ENCODE measurements at places on chromosomes 7 and 10.

- no peak for DNase-seq
These were observed 134.8 kb downstream of the PHTF2 start for GRCh38 chr7:77933394-77933793.

- DNase-seq = no peak
These were observed 4.1 kb upstream of the RASSF4 start for GRCh38 chr10:44955413-44956070.

DNA sequence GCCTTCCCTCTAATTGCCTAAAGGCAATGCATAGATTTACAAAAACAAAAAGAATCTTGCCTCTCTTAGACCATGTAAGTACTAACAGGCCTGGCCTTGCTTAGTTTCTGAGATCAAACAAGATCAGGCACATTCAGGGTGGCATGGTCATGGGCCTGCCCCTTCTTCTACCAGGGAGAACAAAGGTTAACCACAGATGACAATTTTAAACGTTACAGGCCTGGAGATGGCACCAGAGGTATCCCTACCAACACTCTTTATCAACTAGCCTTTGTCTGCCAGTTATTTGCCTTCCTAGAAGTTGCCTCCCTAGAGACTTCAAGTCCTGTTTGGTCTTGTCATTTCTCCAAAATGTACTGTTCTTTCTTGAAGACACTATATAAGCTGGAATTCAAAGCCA lies 252.6 kb downstream of the DOCK4 start:
- peak; percentile 10 for DNase-seq

GRCh38 chr7:34207810-34208209 lies 302.5 kb downstream of the BMPER start:
- DNase-seq = no peak

DNA sequence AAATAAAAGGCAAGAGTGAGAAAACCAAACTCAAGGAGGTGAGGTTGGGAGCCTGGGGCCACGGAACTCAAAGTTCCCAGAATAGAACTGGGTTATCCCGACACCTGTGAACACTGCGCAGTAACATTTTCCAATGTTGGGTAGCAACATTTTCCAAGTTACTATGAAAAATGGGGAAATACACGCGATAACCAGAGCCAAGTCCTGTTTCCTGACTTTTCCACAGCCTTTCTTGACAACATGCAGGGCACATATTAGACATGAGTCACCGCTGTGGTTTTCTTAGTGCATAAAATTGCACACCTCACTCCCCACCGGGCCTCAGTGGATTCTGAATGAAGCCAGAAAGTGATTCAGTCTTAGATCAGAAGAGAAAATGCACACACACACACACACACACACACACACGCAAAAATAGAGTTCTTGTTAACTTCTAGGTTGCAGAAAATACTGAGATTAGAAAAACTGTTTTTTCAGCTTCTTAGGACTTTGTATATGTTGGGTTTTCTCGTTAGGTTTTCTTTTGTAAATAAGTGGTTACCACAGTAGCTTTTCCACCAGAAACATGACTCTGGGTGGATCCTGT lies 70.0 kb downstream of the CAMK1D start:
- peak; percentile 15 for DNase-seq

DNA sequence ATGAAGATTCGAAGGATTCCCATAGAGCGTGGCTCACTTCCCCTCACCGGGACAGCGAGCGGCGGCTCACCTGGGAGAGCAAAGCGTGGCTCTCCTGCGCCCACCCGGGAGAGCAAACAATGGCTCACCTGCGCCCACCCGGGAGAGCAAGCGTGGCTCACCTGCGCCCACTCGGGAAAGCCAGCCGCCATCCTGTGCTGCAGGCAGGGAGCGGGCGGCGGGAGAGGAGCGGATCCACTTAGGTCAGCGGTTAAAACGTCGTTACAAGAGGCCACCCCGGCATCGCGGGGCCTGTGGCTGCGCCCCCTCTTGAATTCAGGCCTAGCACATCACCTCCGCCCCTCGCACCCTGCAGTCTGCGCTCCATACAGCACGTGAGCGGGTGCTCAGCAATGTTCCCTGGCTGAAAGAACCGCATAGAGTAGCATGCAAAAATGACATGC lies 461 bp upstream of the FIGNL1 start:
- DNase-seq = peak; percentile 31

DNA sequence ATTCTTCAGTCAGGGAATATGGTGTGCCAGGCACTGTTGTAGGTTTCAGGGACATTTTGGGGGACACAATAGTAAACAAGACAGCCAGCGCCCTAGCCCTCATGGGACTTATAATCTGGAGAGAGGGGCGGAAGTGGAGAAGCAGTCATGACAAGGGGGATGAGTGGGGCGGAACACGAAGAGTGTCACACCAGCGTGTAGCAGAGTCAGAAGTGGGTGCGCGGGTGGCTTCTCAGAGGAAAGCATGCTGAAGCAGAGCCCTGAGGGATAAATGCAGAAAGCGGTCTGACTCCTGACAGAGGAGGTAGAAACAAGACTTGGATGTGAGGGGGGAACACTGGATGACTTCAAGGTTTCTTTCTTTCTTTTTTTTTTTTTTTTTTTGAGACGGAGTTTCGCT lies 160.3 kb upstream of the LYZL2 start:
- DNase-seq = no peak

DNA sequence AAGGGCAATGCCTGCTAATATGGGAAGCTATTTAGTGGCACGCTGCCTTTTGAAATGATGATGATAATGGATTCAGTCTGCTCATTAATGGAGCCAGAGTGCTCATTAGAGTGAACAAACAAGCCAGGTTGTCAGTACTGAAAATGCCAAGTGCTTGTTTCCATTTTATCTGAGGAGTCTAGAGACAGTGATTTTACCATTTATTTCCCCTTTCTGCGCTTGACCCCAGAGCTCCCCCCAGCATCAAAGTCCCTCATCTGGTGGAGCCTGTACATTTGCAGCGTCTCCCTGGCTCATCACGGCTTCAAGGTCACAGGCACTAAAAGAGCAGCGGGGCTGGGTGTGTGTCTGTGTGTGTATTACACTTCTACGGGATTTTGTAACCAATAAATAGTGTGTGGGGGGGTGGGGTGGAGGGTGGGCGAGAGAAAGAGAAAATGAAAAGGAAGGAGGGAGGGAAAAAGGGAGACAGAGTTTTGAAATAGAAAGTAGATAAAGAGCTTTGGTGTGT lies 553.8 kb downstream of the TFEC start:
- no peak for DNase-seq

- DNase-seq = no peak
These were observed 252.1 kb upstream of the TAC1 start for GRCh38 chr7:97479740-97480290.

- DNase-seq = peak; percentile 28
These were observed 46.8 kb downstream of the TBXAS1 start for GRCh38 chr7:139875821-139876241.

DNA sequence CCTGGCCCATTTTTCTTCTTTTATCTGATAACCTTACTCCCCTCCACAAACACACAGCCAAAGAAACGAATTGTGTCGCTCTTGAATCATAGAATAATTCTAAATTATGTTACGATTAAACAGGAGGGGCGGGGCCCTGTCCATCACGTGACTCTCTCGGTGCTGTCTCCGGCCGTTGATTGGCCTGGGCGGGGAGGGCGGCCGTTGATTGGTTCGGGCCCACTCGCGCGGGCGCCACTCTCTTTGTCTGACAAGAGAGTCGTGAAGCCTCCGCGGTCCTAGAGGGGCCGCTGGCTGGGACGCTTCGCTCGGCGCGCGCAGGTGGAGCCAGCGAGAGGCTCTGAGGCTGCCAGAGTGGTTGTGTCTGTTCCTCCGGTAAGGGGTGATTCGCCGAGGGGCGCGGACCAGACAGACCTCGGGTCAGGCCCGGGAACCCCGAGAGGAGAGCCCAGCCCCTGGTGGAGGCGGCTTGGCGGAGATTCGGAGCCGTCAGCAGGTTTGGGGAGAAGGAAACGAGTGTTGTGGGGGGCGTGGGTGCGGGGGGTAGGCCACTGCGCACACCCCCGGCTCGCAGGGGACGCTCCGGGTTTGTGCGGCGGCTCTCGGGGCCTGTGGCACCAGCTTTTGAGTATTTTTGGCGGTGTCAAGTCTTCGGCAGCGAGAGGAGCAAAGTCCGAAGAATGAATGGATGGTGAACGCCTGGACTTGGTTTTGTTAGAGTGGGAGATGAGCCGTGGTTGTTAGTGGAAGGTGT lies at the start of gene ZNF789:
ZNF789 (plus strand) TSS at position 330 of the 754 bp plus-strand sequence. CDS start 3,567 bp downstream, outside the sequence.
- DNase-seq = peak; percentile 98

DNA sequence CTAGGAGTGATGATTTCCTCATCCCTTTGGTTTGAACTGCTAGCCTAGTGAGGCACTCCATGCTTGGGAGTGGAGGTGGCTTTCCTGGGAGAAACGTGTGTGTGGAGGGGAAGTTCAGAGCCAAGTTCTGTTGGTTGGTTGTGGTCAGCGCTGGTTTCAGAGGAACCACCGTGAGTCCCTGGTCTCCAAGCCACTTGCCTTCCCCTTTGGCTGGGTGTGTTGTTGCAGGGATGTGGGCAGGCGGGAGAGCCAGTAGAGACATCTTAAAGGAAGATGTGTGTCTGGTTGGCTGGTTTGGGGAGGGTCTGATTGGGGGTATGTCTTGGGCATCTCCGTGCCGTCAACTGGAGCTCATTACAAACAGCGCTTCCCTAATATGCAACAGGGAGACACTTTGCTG lies 130.8 kb upstream of the TCF7L2 start:
- no peak for DNase-seq

GRCh38 chr7:130904031-130904757 lies 170.2 kb upstream of the KLF14 start:
- no peak for DNase-seq

DNA sequence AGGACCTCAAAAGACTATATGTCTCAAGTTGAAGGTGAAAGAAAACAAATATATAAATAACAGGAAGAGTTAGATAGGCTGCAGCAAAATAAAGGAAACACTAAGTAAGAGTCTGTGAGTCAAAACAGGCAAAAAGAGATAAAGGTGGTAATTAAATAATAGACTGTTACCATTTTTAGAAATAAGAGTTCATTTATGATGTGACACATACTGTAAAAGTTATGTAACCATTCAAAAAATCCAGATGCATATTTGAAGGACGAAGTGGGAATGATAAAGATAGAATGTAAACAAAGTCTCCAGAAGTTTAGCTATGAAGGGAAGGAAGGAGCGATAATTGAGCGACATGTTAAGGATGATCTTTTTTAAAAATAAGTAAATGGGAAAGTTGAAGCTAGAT lies 50.5 kb downstream of the HECTD2 start:
- DNase-seq = no peak

- DNase-seq = no peak
These were observed 70.5 kb downstream of the ITGB1 start for GRCh38 chr10:32887481-32887880.

DNA sequence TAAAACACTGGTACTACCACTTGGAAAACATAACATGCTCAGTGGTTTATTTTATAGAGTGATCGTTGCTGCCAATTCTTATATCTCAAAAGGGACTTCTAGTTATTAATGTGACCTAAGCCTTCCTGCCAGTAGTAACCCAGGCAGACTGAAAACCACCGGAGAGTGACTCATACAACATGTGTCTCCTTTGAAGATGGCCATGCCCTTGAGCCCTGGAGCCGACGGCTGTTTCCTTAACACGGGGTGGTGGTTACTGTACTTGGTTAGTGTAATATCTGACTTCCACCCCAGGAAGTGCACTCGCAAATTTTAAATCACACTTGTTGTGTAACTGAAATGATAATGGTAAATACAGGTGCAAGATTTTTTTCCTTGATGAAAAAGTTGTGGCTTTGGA lies 30.5 kb downstream of the JAKMIP3 start:
- DNase-seq = no peak

- no peak for DNase-seq
These were observed 2.6 kb upstream of the NPSR1 start for GRCh38 chr7:34655384-34655783.

- DNase-seq = no peak
These were observed 88.9 kb upstream of the ODAD2 start for GRCh38 chr10:28087661-28088351.

DNA sequence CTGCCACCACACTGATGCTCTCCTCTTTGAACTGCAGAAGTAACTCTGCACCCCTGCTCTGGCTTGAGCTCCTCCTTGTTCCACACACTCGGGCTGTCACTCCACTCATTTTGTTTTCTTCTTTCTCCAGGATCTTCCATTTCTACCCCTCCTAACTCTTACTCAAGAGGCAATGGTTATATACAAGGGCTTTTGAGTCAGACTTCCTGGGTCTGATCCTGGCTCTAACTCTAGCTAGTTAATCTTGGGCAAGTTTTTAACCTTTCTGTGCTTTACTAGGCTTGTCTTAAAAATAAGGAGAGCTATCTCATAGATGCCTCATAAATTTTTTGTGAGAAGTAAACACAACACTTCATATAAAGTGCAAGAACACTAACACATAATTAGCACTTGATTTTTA lies 45.3 kb upstream of the GNAI1 start:
- DNase-seq = no peak

- no peak for DNase-seq
These were observed 157.4 kb downstream of the SKIDA1 start for GRCh38 chr10:21368022-21368582.

DNA sequence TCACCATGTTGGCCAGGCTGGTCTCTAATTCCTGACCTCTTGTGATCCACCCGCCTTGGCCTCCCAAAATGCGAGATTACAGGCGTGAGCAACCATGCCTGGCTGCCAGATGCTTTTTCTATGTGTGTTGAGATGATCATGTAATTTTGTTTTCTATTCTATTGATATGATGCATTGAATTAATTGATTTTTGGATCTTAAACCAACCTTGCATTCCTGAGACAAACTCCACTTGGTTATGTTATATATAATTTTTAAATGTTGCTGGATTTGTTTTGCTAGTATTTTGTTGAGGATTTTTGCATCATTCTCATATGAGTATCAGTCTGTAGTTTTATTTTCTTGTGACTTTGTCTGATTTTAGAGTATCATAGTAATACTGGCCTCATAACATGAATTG lies 192.8 kb downstream of the ADK start:
- no peak for DNase-seq

- DNase-seq = no peak
These were observed 279.4 kb downstream of the PLXNA4 start for GRCh38 chr7:132296820-132297219.

GRCh38 chr10:129390726-129391125 lies 76.3 kb upstream of the MGMT start:
- DNase-seq = no peak

- DNase-seq = peak; percentile 76
These were observed 49.7 kb downstream of the BZW2 start for GRCh38 chr7:16695621-16696237.

DNA sequence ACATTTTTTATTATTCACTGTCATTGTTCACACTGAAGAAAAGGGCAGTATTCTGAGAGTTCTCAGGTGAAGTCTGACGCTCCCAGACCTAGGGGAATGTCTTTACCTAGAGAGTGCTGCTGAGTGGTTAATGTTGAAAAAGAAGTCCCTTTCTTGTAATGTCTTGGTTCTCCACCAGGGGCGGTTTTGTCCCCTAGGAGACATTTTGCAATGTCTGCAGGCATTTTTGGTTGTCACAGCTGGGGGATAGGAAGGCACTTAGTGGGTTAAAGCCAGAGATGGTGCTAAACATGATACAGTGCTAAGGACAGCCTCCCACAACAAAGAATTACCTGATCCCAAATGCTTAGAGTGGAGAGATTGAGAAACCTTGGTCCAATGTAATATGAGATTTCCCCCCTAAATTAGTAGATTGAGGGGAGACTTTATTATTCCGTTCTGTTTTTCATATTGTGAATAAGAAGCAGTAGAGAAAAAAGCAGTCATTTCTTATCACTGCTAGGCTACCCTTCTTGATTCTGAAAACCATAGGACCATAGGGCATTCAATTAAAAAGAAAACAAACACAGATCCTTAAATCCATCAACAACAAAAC lies 13.1 kb downstream of the UMAD1 start:
- DNase-seq = peak; percentile 57

GRCh38 chr10:45555795-45556194 lies 116.8 kb downstream of the ZFAND4 start:
- no peak for DNase-seq
